ENCODE measurements at places on chromosomes 6 and 20.

DNA sequence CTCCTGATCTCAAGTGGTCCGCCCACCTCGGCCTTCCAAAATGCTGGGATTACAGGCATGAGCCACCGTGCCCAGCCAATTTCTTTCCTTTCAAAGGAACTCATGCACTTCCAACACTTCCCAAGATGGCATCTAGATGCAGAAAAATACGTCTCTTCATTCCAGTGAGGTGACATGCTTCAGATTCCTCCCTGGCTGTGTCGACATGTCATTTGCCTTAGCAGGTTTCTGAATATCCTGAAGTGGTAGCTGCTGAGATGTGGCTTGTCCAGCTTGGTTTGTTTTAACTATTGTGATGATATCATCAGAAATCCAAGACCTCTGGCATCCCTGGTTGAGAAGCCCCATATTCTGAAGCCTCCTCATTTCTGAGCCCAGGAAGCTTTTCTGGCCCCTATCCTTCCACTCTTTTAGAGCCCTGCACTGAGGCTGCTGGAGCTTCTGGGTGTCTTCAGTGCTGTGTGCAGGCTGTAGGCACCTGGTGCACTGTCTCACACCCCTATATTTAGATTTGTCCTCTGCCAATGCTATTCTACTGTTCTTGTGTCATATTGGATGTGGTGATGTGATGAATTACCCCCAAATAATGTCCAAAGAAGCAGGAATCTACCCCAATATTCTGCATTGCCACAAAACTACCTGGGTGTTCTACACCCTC lies 73.3 kb upstream of the E2F3 start:
- no peak for DNase-seq

DNA sequence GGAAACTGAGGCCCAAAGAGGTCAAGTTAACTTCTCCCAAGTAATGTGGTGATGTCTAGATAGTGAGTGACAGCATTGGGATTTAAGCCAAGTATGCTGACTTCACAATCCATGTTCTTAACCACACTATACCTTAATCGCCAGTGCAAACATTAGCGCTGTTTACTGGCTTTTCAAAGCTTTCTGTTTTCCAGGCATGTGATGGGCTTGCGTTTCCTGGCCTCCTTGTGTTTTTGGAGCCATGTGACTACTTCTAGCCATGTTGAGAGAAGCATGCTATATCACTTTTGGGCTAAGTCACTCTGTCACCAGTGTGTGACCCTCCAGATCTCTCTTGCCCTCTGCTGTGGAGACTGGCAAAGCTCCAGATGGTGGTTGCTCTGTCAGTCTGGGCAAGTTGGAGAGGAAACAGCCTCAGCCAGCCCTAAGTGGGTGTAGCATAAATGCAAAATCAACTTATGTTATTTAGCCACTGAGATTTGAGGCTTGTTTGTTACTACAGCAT lies 76.9 kb downstream of the ANKRD6 start:
- peak; percentile 6 for DNase-seq

DNA sequence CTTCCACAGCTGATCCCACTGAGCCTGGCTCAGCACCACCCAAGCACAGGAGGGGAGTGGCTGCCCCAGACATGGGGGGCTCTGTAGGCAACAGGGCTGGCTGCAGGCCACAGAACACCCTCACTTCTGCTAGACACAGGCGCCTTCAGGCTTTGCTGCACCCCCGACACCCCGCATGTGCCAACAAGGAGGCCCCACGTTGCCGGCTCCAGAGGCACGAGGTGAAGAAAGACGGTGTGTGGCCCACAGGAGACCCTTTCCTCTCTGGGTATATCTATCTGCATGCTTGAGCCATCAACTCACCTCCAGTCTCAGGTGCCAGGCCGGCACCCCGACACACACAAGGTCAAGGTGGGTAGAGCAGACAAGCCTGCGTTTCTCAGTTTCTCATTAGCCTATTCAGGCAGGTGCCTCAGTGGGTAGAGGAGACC lies 158.3 kb downstream of the DLL1 start:
- DNase-seq: no peak

- no peak for DNase-seq
Measured at GRCh38 chr6:3364391-3364790, 92.5 kb downstream of the SLC22A23 start.

DNA sequence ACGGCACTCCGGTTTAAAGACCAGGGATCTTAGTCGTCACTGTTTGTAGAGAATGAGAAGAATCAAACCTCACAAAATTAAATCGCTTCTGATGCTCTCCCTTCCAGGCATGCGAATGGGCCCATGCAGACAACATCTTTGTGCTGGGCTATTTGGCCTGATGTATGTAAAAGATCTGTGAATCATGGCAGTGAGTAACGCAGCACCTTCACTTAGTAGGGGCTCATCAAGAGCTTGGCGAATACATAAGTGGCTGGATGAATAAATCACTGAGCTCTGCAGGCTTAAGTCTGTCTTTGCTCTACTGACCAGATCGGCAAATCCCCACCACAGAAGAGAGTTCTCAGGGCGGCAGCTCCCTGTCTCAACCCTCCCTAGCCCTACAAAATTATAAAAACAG lies 44.8 kb upstream of the AFDN start:
- no peak for DNase-seq

DNA sequence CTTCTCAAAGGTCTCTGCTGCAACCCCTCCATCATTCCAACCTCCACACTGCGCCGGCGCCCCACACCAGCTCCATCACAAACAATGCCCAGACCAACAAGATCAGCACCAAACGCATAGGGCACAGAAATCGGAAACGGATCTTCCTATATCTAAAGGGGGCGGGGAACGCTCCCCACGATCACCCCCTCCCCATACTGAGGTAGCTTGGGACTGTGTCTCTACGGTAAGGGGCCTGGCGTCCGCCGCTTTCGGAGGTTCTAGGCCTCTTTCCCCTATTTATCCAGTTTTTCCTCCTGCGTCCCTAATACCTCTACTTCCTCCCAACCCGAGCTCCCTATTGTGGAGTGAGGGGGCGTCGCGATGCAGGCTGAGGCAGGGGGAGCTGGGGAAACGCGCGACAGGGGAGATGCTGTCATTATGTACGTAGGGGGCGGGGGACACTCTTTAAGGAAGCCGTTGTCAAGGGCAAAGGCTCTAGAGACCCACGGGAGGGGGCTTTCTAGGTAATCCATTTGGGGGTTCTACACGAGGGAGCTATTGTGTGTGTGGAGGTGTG lies 909 bp downstream of the DNAAF9 start:
- peak; percentile 42 for DNase-seq

DNA sequence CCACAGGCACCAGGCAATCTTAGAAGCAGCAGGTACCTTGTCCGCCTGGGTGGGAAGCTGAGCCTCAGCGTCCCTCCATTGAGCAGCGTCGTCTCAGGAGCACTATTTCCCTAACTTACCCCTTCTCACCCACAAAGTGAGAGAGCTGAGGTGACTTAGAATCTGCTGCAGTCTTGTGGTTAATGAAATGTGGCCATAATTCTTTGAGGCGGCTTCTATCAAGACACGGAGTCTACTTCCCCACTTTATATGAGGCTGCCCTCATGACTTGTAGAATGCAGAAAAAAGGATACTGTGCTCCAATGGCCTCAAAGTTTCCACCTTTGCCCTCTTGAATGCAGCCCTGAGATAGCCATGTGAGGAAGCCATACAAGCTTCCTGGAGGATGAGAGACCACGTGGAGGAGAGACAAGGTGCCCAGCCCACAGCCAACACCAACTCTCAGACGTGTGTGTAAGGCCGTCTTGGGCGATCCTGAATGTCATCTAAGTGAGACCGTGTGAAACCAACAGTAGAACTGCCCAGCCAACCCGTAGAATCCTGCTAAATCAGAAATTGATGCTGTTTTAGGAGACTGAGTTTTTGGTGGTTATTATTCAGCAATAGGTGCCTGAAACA lies 9.1 kb upstream of the TAGAP start:
- peak; percentile 68 for DNase-seq

GRCh38 chr6:132362442-132363185 lies 38.7 kb downstream of the MOXD1 start:
- DNase-seq: peak; percentile 20

DNA sequence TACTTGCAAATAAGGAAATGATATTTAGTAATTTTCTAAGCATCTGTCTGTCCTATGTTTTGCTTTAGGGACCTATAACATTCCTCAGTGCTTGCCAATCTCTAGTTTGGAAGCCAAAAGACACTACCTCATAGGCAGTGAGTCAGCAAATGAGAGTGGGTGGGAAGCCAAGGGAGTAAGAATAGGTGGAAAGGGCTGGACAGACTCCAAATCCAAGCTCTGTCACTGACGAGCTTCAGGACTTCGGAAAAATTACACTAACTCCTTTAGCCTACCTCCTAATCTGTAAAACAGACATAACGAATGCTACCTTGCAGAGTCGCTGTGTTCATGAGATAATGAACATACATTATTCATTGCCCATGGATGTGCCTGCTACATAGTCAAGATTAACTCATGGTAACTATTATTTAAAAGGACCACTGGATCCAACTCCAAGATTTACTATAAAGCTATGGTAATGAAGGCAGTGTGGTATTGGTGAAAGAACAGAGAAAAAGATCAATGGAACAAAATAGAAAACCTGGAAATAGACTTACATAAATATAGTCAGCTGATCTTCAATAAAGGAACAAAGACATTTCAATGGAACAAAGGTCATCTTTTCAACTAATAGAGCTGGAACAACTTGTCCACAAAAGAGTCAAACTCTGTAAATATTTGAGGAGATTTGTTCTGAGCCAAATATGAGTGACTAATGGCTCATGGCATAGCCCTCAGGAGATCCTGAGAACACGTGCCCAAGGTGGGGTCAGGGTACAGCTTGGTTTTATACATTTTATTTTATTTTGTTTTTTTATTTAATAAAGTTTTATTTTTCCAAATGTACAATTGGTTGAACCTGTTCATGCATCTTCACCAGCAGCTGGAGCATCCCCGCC lies 64.1 kb downstream of the FAM50B start:
- no peak for DNase-seq

- peak; percentile 92 for DNase-seq
Measured at GRCh38 chr6:13286181-13286580, 42.2 kb downstream of the TBC1D7 start.

GRCh38 chr6:19757036-19757435 lies 80.1 kb upstream of the ID4 start:
- DNase-seq: no peak

- no peak for DNase-seq
Measured at GRCh38 chr20:10263385-10264165, 44.9 kb downstream of the SNAP25 start.

DNA sequence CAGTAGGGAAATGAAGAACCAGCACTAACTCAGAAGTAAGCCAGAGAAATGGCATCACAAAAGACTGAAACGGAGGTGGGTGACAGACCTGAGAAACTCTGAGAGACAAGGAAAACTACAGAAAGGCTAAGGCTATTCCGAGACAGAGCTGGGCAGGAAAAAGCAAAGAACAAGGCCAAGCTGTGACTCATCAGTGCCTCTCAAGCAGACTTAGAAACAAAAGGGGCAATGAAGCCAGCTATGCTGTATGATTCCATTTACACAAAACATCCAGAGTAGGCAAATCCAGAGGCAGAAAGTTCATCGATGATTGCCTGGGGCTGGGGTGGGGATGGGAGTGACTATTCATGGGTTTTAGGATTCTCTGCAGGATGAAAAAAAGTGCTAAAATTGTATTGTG lies 50.0 kb downstream of the SLC23A2 start:
- no peak for DNase-seq

GRCh38 chr6:13327691-13328075 lies 654 bp downstream of the TBC1D7 start:
- no peak for DNase-seq

GRCh38 chr6:134098276-134098675 lies 45.9 kb upstream of the SLC2A12 start:
- DNase-seq: no peak

GRCh38 chr6:100096341-100096740 lies 102.3 kb upstream of the MCHR2 start:
- no peak for DNase-seq

GRCh38 chr6:158168040-158168289 lies at the start of gene SERAC1:
Gene SERAC1 (minus strand): TSS chr6:158168262. CDS start chr6:158158363, 9,899 bp downstream.
- DNase-seq: no peak

DNA sequence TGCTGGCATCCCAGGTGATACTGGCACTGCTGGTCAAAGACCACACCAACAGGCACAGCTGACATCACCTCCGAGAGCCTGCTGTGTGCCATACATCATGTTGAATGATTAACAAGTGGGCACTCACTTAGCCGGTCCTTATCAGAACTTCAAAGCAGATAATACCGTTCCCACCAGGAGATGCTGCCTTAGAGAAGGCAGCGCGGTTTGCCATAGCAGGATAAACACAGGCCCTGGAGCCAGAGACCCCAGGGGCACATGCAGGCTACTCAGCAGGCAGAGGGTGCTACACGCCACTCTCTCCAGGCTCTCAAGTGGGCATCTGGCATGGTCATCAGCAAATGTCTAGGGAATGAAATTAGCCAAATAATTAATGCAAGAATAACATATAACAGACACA lies 86.5 kb upstream of the CST7 start:
- DNase-seq: no peak

DNA sequence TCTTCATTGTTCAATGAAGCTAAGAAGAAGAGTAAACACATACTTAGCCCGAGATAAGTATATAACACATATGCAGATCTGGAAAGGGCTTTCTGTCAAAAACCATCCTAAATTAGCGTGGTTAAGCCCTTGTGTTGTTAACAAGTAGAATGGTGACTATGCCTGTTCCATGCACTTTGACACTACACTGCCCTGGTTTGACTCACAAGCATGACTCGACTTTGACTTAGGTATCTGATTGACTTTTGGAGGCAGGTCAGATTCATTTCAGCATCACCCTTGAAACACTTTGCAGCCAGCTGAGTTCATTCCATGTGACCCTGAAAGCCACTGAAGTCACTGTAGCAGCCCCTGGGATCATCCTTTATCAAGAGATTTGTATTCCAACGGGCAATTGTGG lies 239.8 kb downstream of the TBX18 start:
- no peak for DNase-seq

- no peak for DNase-seq
Measured at GRCh38 chr6:5744497-5744896, 262.2 kb downstream of the NRN1 start.

GRCh38 chr6:151376440-151376839 lies 14.9 kb downstream of the ZBTB2 start:
- DNase-seq: no peak

- DNase-seq: no peak
Measured at GRCh38 chr20:55415567-55416142, 589.7 kb downstream of the CBLN4 start.

DNA sequence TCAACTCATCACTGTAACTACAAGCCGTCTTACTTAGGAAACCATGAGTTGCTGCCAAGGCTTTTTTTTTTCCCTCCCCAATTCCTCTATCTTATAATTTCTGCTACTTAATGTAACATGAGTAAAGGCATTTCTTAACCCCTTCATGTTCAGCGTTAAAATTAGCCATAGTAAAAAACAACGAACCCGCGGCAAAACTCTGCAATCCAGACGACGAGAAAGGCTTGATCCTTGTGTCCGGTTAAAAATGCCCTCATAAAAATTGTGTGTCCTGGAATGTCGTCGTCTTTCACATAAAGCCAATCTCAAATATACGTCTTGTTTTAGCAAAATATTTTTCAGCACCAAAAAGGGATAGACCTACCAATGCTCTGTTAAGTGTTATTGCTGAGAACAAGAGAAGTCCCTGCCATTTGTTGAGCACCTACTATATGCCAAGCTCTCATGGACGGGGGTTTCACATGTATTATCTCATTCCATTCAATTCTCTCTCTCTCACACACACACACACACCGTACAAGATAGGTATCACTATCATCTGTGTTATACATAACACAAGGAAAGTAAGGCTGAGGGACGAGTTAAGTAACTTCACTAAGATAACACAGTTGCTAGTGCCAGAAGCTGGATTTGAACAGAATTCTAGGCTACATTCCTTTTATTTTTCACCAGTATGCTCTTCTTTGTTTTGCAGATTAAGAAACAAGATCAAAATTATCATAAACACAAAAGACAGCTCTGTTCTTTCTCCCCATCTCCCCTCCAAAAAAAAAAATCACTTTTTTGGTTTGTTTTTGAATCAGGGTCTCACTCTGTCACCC lies 683 bp upstream of the ARHGAP18 start:
- DNase-seq: no peak

All from MV-4-11 (cell line).